NCI-H2029 (cell line): ENCODE measurements at places on chromosomes 3 and 15.
A peak's percentile ranks its signal among the peaks of the same experiment; 100 is the strongest.

- no peak for DNase-seq
Measured at GRCh38 chr15:83913034-83913632, 259.2 kb downstream of the ADAMTSL3 start.

- no peak for DNase-seq
Measured at GRCh38 chr15:60479361-60480110, 594 bp upstream of the ICE2 start.

- no peak for DNase-seq
Measured at GRCh38 chr3:85785766-85786165, 827.0 kb downstream of the CADM2 start.

DNA sequence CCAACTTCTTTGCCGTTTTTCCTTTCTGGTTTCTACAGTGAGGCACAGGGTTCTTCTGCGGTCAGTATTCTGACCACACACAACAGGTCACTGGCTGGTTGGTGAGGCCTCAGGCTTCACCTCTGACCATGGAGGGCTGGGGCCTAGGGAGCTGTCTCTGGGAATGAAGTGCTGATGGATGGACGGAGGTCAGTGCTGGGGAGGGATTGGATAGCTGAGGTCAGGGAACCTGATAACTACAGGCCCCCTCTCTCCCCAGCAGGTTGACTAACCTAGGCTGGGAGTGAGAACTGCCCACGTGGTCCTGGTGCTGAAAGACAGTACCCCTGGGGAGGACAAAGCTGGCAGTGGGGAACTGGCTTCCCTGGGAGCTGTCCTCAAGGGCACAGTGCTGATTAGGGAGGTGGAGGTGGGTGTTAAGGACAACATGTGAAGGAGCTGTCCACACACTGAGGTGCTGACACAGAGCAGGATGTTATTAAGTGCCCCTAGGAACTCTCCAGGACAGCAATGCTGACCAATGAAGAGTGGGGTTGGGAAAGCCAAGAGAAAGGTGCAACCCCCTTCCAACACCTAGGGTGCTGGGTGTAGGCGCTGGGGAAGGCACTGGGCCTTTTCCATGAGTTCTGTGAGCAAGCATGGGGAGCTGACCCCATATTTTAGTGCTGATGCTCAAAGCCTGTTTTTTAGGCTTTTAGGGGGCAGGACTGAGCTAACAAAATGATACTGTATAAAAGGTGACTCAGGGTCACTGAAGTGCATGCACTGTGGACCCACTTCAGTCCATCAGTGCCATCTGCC is 45.2 kb downstream of the ATP2B2 start:
- no peak for DNase-seq

DNA sequence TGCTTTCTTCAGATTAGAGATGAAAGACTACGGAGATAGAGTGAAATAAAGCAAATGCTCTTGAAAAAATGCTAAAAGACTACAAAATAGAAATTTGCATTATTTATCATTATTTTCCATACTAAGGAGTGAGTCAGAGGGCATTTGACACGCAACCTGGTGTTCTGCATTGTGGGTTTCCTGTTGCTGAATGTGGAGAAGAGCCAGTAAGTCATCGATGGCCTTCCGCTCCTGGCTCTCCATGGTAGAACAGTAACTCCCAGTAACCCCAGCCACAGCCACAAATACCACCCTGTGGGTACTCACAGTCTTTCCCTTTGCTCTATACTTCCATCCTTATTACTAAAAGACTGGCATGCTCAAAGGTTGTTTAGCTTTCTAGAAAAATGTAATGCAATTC is 61.5 kb downstream of the CGGBP1 start:
- no peak for DNase-seq

DNA sequence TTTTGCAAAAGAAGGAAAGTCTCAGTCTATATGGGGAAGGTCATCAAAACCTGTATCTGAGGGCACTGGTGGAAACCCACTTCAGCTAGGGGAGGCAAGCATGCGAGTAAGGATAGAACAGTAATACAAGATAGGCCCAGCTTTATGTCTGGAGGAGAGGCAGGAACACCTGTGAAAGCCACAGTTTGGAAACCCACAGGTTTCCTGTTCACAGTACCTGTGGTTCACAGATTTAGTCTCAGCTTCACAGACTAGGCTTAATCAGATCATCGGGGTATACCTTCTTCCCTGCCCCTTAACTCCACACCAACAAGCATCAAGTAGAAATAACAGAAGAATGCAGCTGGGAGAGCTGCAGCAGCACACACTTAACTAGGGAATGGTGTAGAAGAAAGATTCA is 36.2 kb downstream of the C2CD4B start:
- no peak for DNase-seq

DNA sequence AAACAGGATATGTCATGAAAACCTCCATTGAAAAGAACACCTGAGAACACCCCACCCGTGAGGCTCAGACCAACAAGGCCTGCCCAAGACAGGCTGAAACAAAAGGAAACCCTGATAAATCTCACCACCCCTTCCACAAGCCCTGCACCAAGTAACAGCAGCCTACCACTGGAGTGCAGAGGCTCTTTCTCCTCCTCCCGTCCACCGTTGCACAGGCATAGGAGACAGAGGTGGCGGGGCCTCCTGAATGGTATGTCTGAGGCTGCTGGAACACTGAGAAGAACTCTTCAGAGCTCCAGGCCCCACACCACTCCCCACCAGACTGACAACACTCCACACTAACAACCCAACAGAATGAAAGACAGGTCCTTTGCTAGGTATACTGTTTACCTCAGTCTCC is 21.4 kb downstream of the CHDH start:
- no peak for DNase-seq

DNA sequence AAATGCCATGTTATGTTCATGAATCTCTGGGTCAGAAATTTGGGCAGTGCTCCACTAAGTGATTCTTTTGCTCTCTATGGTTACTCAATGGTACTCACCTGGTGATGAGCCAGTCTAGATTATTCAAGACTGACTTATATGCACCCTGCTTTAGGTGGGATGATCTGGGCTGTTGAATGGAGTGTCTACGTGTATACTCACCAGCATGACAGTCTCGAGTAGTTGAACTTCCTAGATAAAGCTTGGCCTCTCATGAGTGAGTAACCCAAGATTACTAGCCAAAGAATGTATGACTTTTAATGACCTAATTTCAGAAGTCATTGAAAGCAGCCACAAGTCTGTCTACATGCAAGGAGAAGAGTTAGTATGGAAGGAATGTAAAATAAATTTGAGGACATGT is 77.5 kb upstream of the CADM2 start:
- no peak for DNase-seq

- peak; percentile 26 for DNase-seq
Measured at GRCh38 chr3:14405360-14406238, 3.2 kb downstream of the SLC6A6 start.

DNA sequence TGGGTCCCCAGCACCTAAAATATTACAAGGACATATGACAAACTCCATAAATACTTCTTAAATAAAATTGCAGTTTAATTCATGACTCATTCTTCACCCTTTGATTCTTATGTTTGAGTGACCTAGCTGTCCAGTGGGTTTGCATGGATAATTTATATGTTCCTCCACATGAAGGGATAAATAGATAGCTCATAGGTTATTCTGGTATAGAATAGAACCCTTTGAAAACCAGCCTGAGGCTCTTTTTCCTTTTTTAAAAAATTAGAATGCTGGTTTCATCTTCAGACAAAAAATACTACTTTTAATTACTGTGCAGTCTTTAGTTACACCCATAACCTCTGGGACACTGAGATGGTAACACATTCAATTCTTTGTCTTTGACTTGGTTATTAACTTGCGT is 97.1 kb upstream of the SAMMSON start:
- DNase-seq: no peak

GRCh38 chr15:58037723-58038301 is 27.7 kb downstream of the ALDH1A2 start:
- no peak for DNase-seq

- no peak for DNase-seq
Measured at GRCh38 chr15:43552256-43552655, 34.8 kb downstream of the MAP1A start.

DNA sequence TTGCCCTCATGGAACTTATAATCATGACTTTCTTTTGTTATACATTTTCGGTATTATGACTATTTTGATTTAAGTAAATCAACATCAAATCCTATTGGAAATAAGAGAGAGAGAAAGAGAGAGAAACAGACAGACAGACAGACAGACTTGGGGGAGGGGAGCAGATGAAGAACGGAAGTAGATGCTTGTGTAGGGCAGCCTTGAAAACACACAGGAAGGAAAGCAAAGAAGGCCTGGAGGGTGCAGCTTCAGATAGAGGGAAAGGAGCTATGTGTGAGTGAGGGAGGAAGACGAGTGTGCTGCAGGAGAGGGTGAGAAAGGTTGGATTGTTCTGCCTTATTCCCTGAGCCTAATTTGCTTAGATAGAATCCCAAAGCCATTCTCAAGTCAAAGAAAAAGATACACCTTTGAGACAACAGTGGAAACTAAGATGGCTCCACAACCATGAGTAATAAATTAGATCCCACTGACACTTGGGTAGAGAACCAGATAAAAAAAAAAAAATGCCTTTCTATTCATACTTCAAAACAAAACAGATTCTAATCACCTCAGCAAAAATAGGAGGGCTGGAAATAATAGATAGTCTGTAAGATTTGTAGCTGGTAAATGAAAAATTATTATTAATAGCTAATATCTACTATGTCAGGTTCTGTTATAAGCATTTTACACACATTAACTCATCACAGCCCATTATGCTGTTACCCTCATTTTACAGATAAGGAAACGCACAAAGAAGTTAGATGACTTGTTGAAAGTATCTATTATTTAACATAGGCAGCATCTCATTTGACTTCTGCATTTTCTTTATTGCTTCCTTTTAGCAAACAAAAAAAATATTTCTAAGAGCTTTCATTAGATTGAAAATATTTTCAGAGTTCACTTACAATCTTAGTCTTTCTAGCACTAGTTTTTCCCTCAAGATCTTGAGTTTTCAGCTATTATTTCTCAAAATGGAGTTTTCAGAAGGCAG is 214.1 kb downstream of the TNIK start:
- DNase-seq: no peak

- DNase-seq: no peak
Measured at GRCh38 chr15:67822537-67823313, 2.6 kb upstream of the SKOR1 start.

- DNase-seq: no peak
Measured at GRCh38 chr3:94127115-94127514, 64.3 kb downstream of the NSUN3 start.

- no peak for DNase-seq
Measured at GRCh38 chr3:57062101-57062631, 1.7 kb downstream of the SPATA12 start.

GRCh38 chr3:122977746-122978466 is 49.7 kb downstream of the SEMA5B start:
- peak; percentile 9 for DNase-seq

- DNase-seq: no peak
Measured at GRCh38 chr3:31927811-31928210, 53.3 kb downstream of the OSBPL10 start.

DNA sequence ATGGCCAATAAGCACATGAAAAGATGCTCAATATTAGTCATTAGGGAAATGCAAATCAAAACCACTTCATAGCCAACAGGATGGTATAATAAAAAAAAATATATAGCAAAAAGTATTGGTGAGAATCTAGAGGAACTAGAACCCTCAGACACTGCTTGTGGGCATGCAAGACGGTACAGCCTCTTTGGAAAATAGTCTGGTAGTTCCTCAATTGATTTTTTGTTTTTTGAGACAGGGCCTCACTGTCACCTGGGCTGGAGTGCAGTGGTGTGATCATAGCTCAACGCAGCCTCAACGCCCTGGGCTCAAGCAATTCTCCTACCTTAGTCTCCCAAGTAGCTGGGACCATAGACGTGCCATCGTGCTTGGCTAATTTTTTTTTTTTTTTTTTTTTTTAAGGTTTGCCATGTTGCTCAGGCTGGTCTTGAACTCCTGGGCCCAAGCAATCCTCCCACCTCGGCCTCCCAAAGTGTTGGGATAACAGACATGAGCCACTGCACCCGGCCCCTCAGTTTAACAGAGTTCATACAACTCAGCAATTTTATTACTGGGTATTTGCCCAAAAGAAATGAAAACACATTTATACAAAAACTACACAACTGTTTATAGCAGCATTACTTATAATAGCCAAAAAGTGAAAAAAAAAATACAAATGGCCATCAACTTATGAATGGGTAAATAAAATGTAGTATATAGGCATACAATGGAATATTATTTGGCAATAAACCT is 5.1 kb downstream of the PRC1 start:
- DNase-seq: no peak

DNA sequence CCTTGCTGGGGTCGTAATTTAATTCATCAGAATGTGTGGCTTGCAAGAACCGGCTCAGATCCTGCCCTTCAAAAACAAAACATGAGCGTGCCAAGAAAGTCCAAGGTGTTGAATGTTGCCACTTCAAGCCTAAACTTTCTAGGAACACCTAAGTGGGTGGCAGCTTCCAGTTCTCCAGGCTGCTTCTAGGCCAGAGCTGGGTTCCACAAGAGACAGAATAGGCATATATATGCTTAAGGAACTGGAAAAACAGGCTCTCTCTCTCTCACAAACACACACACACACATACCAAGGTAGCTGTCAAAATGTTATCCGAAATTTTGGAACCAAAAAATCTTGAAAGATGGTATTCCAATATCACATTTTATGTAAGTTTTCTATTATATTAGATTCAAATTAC is 890 bp upstream of the ADIPOQ start:
- DNase-seq: no peak

DNA sequence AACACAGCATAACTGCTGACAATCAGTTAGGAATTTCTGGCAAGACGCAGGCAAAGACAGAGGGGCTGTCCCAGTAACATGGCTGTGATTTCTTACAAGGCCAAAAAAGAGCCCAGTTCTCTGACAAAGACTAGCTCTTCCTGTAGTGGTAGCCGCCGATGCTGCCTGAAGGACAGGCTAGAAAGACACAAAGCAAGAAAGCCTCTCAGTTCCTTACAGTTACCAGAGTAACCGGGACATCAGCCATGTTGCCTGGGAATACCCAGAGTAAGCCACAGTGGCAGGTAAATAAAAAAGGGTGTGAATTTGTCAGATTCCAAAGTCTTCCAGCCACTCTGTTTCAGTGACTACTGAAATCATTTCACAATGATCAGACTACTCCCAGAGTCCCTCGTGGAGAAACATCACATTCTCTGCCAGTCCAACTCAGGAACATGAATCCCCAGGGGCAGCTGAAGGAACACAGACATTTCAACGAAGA is 493.6 kb upstream of the ADAMTS9 start:
- no peak for DNase-seq

DNA sequence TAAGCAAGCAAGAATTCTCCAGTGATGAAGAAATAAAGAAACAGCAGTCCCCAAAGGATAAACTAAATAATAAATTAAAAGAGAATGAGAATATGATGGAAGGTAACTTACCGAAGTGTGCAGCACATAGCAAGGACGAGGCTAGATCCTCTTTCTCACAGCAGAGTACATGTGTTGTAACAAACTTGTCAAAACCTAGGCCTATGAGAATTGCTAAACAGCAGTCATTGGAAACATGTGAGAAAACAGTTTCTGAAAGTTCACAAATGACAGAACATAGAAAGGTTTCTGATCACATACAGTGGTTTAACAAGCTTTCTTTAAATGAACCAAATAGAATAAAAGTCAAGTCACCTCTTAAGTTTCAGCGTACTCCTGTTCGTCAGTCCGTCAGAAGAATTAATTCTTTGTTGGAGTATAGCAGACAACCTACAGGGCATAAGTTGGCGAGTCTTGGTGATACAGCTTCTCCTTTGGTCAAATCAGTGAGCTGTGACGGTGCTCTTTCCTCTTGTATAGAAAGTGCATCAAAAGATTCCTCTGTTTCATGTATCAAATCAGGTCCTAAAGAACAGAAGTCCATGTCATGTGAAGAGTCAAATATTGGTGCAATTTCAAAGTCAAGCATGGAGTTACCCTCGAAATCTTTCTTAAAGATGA is 4.5 kb upstream of the SCG5 start:
- DNase-seq: no peak
